ENCODE measurements at places on chromosomes 5 and 9.
A peak's percentile ranks its signal among the peaks of the same experiment; 100 is the strongest.

- DNase-seq = peak; percentile 41
These were observed 17.8 kb upstream of the DPM2 start for GRCh38 chr9:127955294-127956015.

GRCh38 chr5:135440916-135441315, 6.2 kb downstream of the DCANP1 start:
- DNase-seq = no peak

- DNase-seq = no peak
These were observed 9.1 kb upstream of the MAT2B start for GRCh38 chr5:163496286-163496685.

- DNase-seq = no peak
These were observed 35.1 kb downstream of the SPTAN1 start for GRCh38 chr9:128587453-128587852.
